Right ventricle myocardium superior (tissue), 1 donor: ENCODE measurements at places on chromosomes 3 and 15.

DNA sequence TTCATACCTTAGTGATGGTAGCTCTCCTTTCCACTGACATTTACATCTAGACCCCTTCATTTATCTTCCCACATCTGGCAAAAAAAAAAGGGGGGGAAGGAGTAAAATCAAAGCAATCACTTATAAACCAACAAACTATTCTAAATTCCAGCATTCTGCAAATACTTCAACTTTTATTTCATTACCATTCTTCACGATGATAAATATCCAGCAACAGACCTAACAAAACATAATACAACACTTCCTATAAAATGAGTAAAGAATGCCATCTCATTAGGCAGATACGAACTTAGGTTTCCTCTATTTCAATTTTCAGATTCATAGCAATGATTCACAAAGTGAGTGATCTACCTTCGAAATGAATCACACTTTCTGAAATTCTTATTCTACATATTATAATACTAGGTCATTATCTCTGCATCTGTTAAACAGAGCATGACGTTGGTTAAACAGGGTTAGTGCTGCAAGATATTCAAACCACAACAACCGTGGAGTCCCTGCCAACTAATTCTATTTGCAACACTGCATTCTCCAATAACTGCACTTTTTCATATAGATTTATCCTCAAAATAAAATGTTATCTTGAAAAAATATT is at the start of gene LRRFIP2:
TSS of gene LRRFIP2 (minus strand) at position 51 of the 595 bp plus-strand sequence. CDS start 25,599 bp downstream, outside the sequence.
- no peak for DNase-seq

DNA sequence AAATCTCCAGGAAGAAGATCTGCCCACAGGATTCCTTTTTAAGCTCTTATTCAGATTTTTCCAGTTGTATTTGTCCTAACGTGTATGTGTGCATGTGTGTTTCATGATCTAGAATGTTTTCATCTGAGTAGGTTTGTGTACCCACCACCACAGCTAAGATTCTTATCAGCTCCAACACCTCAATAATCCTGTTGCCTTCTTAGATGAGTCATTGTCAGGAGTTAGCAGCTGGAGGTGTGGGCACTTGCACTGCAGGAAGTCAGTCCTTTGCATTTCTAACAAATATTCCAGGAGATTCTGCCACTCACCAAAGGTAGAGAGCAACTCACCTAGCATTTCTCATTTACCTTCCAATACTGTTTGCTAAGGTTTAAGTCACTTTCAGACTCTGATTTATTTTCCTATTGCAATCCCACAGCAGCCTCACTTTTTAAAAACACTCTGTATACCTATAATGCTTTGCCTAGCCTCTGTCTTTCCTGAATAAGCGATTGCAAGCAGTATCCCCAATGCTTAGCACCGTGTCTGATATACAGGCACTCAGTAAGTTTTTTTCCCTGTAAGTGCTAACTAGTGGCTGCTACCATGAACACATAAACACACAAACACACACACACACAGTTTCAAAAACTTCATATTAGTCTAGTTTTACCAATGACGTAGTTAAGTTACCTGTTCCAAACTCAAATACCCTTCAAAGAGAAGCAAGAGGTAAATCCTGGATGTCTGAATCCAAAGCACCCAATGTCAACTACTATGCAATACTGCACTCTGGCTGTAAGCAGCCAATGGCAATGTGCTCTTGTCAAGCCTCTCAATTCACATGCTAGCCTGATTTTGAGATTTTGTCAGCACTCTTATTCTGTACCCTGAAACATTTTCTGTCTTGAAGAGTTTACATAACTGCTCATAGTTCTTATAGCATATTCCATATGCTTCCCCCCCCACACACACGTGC is 713.5 kb upstream of the LMCD1 start:
- DNase-seq: no peak

DNA sequence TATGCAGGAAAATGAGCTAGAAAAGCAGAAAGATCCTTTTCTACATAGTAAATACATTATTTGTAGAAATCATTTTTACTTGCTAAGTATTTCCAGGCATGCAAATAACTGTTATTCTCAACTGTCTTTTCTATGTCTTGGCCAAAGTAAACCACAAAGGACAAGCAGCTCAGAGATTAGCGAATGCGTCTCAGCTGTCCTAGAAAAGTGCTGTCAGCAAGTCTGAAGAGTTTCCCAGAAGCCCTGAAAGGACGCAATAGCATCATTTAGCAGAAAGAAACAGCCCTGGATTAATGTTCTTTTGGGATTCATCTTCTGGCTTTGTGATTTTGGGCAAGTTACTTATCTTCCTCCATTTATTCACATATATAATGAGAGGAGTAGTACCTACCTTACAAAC is 100.3 kb downstream of the ZIC1 start:
- no peak for DNase-seq

DNA sequence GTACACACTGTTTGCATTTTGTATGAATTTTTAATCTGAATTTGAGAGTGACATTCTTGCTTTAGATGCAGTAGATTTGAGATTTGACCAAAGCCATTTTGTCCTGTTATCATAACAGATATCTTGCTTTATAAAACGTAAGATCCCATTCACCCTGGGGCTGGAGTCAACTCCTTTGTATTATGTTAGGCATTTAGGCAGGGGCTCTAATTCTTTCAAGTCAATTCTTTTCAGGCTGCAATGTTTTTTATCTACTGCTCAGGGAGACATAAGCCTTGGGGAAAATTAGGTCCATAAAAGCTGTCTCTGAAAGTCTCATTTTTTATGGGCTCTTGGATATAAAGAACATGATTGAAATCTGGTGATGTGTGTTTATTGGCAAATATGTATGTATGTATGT is 53.0 kb upstream of the CADPS start:
- DNase-seq: no peak

DNA sequence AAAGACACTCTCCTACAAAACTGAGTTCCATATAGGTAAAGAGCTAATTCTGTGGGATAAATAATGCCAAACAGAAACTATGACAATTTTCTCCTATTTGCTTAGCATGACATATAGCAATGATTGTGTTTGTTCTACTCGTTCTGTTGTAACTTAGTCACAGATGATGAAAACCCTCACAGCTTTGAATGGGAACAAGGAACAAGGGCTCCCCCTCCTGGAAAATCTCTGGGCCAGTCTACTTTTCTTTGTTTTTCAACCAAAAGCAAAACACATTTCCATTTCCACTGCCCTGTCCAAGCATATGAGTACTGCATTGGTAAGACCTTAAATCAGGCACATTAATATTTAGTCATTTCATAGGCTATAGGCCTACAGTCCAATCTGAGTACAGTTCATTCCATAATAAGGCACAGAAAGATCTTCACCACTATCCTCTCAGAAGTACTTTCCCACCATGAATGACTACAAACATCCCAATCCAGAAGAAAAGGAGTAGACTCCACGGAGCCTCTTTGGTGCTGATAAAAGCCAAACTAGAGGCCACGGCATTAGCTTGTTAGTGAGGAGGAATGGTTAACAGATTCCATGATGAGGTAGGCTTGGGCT is 67.1 kb downstream of the ATP8B4 start:
- no peak for DNase-seq

DNA sequence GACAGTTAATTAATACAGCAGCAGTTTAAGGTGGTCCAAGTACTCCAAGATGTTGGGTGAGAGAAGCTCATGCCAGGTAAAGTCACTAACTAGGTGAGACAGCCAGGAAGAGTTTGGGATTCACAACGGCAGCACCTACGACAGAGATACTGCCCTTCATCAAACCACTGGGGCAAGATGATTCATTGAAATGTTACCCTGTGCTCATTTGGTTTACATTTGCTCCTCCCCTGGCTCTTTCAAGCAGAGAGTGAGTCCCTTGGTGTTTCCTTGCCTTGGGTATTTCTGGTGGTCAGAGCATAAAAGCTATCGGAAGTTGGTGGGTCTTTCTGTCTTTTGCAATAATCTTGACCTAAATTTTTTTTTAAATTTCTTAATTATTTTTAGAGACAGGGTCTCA is 19.9 kb upstream of the PDE8A start:
- DNase-seq: no peak

DNA sequence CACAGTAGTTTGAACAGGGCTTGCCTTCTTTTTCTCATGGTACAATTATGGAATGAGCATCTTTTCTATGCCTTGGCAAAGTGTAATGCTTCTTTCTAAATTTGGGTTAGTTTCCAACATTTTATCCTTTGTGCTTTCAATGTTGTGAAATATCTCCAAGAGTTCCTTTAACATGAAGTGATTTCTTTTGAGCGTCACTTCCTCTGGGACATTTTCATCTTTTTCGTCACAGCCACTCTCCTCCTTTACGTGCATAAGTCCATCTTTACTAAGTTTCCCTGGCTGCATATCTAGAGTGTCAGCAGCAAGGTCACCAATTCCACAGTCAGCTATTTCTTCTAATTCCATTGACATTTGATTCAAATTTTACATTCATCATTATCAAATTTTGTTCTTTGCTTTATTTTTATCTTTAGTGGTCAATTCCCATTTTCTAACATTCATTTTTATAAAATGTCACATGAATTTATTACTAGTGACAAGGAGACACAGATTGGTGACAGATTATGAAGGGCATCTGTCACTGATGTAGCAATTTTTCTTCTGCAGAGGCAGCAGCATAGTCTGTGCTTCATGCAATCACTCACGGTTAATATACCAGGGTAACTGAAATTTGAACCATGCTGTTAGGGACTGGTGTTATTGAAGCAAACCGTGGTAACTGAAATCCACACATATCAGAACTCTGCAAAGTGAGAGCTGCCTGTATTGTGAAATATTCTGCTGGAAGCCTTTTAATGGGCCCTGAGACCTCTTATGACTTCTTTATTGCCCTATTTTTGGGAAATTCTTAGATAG is 126.5 kb upstream of the THBS1 start:
- DNase-seq: no peak

DNA sequence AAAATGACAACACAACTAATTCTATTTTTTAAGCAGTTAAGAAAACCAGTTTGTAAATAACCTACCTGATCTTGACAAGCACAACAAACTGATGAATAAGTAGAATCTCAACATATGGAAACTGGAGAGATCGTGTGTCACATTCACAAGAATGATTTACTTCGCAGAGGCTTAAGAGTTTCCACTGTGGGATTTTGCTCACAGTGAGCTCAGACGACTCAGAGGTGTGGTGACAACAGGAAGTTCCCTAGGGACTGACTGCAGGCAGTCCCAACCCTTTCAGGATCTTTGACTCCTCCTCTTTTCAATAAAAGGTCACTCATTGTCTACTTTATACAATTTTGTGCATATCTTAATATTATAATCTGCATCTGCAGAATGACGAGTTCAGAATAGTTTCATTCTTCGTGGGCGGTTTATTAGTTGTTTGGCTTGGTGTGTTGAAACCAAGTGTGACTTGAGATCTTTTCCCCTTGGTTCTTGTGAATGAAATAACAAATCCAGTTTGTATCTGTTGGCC is at the start of gene LIPH:
TSS of gene LIPH (minus strand) at position 231 of the 520 bp plus-strand sequence. CDS start at position 114, 117 bp downstream.
- DNase-seq: no peak

GRCh38 chr3:173529062-173529711 is 131.6 kb downstream of the NLGN1 start:
- DNase-seq: no peak

DNA sequence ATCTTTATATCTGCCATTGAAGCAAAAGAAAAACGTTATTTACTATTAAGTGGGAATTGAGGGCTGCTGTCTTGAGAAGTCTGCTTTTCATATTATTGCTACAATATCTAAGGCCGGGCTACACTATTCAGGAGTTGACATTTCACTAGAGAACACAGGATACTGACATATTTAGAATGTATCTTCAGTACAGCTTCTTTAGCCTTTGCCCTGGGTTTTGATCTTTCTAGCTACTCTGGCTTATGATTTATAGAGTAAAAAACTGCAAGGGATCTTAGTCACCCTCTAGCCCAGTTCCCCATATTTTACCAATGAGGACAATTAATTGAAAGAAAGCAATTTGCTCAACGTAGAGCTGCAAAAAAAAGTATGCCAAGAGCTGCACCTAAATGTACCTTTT is 307.4 kb upstream of the DPPA4 start:
- no peak for DNase-seq

GRCh38 chr3:36380221-36381031 is at the start of gene STAC:
TSS of gene STAC (plus strand) at chr3:36380504. CDS start at chr3:36380644, 140 bp downstream.
- peak; percentile 40 for DNase-seq

- DNase-seq: peak; percentile 77
Observed at GRCh38 chr3:135895106-135895733, 70.3 kb upstream of the PPP2R3A start.

DNA sequence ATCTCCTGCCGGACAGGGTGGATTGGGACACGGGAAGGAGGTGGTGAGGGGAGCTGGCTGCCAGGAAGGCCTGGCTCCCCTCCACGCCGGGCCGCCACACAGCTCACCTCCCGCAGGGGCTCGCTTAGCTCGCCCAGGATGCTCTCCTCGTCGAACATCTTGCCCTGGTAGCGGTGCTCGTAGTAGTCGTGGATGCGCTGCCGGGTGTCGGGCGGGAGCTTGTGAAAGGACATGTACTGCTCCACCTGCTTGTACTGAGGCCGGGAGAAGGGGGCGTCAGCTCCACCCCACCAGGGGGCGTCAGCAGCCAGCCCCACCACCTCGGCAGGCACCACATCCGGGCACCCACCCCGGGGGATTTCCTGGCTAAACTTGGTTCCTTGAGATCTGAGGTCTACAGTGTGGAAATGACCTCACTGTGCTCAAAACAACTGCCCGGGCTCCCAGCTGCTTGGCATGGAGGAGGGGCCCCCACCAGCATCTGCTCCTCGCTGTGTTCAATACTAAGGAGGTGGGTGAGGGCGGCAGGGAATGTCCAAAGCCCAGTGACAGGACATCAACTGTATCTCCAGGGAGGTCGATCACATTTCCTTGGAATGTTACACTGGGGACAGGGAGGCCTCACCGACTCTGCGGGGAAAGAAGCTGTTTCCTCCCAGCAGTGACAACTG is 43.4 kb downstream of the HCN4 start:
- DNase-seq: no peak

GRCh38 chr3:52134761-52135160 is 19.5 kb downstream of the POC1A start:
- no peak for DNase-seq

- no peak for DNase-seq
Observed at GRCh38 chr3:53169832-53170324, 8.9 kb downstream of the PRKCD start.

DNA sequence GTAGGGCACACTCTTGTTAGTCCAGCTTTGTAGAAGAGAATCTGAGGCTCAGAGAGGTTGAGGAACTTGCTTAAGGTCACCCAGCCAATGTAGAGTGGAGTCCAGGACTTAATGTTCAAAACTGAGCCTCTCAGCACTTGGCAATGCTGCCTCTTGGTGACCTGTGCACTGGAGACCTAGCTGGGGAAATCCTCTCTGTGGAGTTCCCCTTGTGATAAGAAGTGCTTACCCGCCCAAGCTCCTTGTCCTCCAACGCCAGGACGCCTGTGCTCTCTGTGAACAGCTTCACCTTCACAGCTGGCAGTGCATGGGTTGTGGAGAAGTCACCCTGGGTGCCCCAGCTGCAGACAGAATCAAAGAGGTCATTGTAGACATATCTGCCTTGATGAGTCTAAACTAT is 219.1 kb upstream of the FEZF2 start:
- no peak for DNase-seq

GRCh38 chr15:23538648-23539047 is 26.8 kb upstream of the MKRN3 start:
- DNase-seq: no peak
